ENCODE measurements at places on chromosomes 1 and 21.

- DNase-seq, result no peak
Observed at GRCh38 chr1:230270185-230270558, 156.0 kb downstream of the PGBD5 start.

DNA sequence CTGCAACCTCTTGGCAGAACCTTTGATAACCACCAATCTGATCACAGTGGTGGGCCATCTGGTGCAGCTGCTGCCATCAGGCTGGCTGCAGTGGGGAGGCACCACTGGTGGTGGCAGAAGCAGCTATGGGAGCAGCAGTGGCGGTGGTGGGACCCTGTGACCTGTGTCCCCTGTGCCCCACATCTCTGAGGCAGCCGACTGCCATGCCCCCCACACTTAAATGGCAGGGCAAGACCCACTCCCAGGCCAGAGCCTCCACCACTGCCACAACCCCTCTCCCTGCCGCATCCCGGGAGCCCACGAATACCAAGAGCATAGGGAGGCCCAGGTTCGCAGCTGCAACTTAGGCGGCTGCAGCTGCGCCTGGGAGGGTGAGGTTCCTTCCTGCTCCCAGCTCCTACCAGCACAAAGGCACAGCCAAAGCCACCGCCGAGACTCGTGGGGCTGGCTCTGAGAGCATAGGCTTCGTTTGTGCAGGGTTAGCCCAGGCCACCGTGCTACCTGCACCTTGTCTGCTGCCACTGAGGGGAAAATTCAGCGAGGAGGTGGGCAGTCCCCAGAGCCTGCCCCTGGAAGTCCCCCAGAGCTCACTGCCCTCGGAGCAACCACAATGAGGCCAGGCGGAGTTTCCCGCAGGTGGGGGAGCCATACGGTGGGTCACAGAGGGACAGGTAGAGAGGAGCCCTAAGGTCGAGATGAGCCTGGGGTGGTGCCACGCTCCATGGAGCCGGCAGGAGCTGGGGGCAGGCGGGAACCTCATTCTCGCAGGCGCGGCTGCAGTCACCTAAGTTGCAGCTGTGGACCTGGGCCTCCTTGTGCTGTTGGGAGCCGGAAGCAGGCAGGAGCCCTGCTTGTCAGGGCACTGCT, 518.7 kb downstream of the RWDD3 start:
- DNase-seq, result no peak

DNA sequence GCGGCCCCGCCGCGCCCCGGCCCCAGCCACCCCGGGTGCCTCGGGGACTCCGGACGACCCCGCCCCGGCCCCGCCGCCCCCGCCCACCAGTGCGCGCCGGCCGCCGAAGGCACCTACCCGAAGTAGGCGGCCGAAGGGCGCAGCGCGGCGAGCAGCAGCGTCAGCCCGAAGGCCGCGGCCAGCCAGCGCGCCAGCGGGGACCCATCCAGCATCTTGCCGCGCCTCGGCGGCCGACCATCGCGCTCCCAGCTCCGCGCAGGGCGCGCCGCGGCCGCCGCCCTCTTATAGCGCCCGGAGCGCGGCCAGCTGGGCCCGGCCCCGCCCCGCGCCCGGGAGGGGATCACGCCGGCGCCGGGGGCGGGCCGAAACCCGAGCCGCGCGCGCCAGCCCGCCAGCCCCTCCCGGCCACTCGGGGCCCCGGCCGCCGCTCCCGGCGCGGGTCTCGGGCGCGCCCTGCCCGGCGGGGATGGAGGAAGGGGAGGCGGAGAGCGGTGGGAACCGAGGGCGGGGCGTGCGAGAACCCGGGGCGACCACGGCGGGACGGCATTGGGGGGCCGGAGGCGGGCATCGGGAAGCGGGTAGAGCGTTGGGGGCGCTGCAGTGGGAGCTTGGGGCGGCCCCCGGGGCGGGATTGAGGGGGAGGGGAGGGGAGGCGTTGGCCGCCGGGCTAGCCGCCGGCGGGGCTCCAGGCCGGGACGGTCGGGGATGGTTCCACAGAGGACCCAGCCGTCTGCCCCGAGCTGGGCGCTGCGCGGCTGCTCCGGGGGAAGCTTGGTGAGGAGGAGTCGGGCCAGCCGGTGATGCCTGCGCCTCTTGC, at the start of gene WNT9A:
Gene WNT9A (minus strand): TSS at position 257 of the 817 bp plus-strand sequence. CDS start 45 bp downstream, at position 212.
- no peak for DNase-seq

GRCh38 chr1:68301471-68302001, 69.2 kb upstream of the WLS start:
- no peak for DNase-seq

- DNase-seq, result no peak
Observed at GRCh38 chr1:48261881-48262400, 39.4 kb downstream of the SLC5A9 start.

DNA sequence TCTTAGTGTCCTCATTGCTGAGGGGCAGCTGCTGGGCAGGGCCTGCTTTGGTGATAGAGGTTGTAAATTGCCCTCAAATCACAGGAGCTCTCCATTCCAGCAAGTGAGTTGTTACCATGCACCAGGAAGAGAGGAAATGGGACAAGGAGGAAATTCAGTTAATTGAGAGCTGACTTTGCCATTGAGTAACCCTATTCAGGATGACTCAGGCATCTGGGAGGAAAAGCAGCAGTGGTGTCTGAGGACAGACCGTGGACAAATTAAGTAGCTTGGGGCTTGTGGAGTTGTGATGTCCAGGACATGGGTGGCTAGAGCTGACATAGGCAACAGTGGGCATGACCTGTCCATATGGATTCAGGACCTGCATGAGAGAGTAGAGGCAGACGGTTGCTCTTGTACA, 5.9 kb downstream of the ARHGEF10L start:
- DNase-seq, result no peak

DNA sequence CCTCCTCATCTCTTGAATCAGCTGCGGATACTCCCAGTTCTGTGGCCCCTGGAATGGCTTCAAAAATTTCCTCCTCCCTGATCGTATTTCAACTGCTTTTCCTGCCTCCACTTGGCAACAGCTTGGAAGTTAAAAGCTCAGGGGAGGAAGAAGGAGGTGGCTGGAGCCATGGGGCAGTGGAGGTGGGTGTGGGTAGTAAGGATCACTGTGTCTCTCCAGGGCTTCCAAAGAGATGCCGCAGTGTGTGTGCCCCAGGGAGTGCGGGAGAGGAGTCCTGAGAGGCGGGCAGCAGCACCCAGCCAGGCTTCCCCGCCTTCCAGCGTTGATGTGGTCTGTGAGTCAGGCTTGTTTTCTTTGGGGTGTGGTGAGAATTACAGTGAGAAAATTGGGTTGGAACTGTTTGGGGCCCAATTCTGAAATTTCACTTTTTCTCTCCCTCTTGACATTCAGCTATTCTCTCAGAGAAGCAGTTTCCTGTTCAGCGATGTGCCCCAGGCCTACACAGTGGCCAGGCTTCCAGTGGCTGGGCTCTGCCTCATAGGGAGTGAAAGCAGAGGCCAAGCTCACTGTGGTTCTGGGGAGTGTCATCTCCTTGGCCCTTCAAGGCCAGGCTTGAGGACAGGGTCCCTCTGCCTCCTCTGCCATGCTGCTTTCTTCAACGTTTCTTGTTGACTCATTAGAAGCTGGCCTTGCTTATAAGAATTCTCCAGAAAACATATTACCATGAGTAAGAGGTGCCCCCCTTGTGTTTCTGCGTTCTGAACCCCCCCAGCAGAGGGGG, 69.0 kb downstream of the PGM1 start:
- DNase-seq, result no peak

GRCh38 chr1:7610106-7610731, 160.9 kb upstream of the VAMP3 start:
- no peak for DNase-seq

DNA sequence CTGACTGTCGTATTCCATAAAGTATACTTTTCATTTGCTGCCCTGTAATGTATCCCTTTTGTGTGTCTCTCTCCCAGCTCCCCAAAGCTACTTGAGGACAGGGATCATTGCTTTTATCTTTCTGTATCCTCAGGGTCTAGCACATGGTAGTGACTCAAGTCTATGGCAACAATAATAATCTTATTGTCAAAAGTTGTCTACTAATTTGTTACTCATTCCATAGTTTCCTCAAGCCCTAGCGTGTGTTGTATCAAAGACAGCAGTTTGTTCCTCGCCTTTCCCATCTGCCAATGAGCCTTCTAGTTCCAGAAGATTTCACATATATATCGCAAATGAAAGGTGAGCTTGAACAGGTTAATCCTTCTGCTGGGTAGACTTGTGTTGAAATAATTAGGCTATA, 9.8 kb upstream of the SLC30A1 start:
- no peak for DNase-seq

DNA sequence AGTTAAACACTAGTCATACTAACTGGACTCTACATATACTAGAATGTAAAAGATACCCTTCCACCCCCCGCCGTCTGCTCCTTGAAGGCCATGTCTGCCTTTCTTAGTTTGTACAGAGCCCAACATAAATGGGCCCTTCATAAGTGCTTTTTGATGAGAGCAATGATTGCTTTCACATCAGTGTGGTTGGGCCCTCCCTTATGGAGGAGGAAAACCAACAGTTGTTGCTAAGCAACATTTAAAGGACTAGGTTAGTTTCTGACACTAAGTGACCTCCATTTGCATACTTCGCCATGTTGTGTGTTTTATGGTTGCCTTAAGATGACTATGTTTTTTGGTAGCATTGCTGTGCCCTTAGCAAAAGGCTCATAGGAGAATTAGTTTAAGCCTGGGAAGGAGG, 182.0 kb upstream of the SGIP1 start:
- DNase-seq, result peak; percentile 67

- no peak for DNase-seq
Observed at GRCh38 chr1:59468828-59469428, 172.0 kb downstream of the FGGY start.

DNA sequence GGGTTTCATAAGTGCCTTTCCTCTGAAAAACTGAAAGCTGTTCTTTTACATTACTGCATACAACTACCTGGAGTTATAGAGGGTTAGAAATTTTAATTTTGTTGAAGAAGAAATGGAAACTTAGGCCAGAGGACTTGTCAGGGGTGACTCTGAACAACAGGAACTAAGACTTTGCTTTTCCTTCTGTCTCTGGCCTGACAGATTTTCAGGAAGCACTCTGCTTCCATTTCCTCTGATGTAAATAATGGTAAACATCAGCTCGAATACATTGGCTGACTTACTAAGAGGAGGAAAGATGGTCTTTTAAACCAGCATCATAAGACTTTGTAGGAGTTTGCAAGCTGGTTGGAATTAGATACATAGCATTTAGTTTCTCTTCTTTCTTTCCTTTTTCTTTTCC, 27.1 kb upstream of the PLEKHM2 start:
- DNase-seq, result no peak

- no peak for DNase-seq
Observed at GRCh38 chr1:181675918-181676190, 192.5 kb downstream of the CACNA1E start.

DNA sequence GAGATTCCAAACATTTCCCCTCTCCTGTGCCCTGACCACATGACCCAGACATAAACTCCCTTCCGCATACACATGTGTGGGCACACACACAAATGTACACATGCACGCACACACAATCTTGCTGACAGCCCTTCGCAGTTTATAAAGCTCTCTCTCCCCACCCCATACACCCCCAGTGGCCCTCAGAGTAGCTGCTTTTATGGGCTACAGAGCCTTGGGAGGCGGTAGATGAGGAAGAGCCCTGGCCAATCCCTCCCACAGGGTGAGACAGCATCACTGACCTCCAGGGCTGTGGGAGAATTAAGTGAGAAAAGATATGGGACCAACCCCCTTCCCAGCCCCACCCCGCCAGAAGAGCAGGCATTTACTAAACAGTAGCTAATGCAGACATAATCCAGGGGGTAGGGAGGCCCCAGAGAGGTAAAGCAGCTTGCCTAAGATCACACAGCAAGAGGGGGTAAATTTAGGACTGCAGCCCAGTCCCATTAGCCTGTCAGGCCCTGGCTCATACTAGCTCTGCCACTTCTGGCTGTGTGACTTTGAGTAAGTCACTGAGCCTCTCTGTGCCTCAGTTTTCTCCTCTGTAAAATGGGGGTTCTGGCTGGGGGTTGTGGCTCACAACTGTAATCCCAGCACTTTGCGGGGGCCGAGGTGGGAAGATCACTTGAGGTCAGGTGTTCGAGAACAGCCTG, 5.1 kb downstream of the SDC3 start:
- no peak for DNase-seq

DNA sequence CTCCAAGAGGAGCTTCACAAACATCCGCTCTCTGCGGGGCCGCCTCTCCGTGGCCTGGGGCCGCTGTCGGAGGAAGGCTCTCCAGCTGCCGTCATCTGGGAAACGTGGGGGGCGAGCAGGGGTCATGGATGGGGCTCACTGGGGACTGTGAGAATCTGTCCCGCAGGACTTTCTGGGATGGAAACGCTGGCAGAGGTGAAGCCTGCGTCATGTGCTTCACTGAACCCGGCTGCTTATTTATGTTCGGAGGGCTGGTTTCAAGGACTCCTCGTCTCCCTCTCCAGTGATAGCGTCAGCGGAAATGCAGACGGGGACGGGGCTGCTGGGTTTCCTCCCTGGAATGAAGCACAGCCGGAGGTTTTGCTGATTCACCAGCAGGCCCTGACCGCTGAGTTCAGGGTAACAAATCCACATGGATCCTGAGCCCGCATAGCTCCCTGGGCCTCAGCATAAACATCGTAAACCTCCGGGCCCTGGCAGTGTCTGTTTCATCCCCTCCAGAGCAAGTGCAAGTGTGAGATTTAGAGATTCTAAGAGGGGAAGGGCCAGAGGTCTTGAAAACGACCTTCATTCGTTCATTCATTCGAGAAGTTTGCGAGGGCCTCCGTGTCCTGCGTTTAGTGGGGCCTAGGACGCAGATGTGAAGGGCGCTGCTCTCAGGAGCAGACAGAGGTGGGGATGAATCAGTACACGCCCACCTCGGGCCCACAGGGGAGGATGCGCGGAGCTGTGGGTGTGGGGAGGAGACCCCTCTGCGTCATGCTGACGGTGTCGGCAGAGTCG, 7.0 kb upstream of the POFUT2 start:
- DNase-seq, result no peak

- no peak for DNase-seq
Observed at GRCh38 chr1:5565281-5566125, 426.7 kb downstream of the NPHP4 start.

- no peak for DNase-seq
Observed at GRCh38 chr1:15177710-15178166, 24.2 kb downstream of the TMEM51 start.

DNA sequence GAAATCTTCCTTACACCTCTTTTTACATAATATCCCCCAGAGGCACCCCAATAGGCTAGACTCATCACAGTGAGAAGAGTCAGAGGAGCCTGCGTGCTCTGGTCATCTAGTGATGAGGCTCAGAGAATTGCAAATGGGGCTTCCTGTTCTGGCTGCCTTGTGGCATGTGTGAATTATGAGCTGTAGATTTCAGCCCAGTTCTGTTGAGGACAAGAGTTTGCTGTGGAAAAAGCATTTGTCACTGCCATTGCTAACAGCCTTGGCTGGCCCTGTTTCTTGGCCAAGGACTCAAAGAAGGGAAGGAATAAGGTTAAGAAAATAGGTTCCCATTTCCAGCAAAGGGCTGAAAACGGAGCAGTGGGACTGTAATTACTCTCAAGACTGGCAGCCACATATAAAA, 30.7 kb downstream of the MRAP start:
- no peak for DNase-seq

All from activated CD4-positive, alpha-beta T cell treated with anti-CD3 and anti-CD28 coated beads, Interleukin-2, amount 10 ng/mL, durations not matched to agents 7 days and 5 days (primary cell).